ENCODE measurements at places on chromosomes 3 and 15.
A peak's percentile ranks its signal among the peaks of the same experiment; 100 is the strongest.

DNA sequence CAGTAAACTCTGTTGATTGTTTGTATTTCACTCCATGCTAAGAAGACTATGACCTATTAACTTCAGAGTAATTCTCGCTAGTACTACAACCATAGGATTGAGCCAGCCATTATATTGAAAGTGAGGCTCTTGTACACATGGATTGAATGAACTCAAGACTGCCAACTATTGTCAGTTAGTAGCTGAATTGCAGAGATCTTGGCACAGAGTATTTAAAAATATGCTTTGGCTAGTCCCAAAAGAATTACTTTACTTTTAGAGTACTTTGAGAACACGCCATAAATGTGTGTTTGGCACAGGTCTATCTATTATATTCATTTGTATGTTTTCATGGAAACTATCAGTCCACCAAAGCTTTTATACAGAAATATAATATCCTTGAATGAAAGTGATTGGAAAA lies 226.7 kb upstream of the DCBLD2 start:
- no peak for DNase-seq

GRCh38 chr3:71786551-71786950 lies 1.6 kb upstream of the PROK2 start:
- no peak for DNase-seq

DNA sequence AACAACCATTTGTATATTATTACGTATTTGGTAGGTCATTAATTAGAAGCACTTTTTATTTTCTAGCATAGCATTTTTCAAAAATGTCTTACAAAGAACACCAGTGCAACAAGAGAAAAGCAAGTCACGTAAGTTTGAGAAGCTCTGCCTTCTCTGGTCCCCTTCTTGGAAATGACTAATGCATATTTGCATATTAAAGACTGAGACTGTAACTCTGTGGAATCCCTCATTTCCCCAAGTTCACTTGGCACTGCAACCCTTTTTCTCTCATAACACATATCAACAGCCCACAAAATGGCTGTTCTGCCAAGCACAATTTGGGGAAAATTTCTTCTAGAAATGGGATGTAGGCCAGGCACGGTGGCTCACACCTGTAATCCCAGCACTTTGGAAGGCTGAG lies 176.3 kb downstream of the ERC2 start:
- no peak for DNase-seq

DNA sequence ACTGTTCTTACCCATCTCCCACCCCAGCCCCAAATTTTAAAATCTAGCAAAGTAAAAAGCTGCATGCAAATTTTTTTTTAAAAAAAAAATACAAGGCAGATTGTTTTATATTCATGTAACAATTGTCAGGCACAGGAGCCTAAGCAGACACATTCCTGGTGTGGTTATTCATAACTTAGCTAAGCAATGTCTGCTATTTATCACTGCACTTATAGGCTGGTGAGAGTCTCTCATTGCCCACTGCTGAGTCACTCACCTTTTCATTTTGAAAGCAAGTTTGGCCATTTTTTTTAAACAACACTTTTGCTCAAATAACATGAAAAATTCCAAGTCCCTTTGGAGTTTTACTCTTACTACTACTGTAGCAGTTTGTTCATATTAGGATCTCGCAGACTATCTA lies 413.9 kb downstream of the RBMS3 start:
- no peak for DNase-seq

- DNase-seq = no peak
Measured at GRCh38 chr3:110614186-110614585, 457.4 kb upstream of the NECTIN3 start.

- DNase-seq = no peak
Measured at GRCh38 chr3:113287111-113287802, 75.9 kb downstream of the BOC start.

- DNase-seq = peak; percentile 21
Measured at GRCh38 chr3:14203521-14204079, 25.0 kb downstream of the LSM3 start.

GRCh38 chr15:83203543-83203942 lies 4.1 kb downstream of the HDGFL3 start:
- DNase-seq = no peak

All from C1 segment of cervical spinal cord (tissue), 14 donors.